Retinal pigment epithelial cell (primary cell): ENCODE measurements at places on chromosomes 16 and 17.

- DNase-seq = no peak
Observed at GRCh38 chr16:77233799-77234519, 34.8 kb downstream of the SYCE1L start.

- no peak for DNase-seq
Observed at GRCh38 chr16:62967611-62968010, 931.4 kb upstream of the CDH8 start.

GRCh38 chr17:53662608-53663007, 160.1 kb upstream of the KIF2B start:
- no peak for DNase-seq

- no peak for DNase-seq
Observed at GRCh38 chr16:28293601-28293960, 1.3 kb downstream of the SBK1 start.
